ENCODE measurements at places on chromosomes 16 and 17.

- DNase-seq, result peak; percentile 9
These were observed 83.8 kb upstream of the CCL2 start for GRCh38 chr17:34171245-34171818.

- DNase-seq, result no peak
These were observed 55.4 kb downstream of the CREBBP start for GRCh38 chr16:3825103-3825502.

DNA sequence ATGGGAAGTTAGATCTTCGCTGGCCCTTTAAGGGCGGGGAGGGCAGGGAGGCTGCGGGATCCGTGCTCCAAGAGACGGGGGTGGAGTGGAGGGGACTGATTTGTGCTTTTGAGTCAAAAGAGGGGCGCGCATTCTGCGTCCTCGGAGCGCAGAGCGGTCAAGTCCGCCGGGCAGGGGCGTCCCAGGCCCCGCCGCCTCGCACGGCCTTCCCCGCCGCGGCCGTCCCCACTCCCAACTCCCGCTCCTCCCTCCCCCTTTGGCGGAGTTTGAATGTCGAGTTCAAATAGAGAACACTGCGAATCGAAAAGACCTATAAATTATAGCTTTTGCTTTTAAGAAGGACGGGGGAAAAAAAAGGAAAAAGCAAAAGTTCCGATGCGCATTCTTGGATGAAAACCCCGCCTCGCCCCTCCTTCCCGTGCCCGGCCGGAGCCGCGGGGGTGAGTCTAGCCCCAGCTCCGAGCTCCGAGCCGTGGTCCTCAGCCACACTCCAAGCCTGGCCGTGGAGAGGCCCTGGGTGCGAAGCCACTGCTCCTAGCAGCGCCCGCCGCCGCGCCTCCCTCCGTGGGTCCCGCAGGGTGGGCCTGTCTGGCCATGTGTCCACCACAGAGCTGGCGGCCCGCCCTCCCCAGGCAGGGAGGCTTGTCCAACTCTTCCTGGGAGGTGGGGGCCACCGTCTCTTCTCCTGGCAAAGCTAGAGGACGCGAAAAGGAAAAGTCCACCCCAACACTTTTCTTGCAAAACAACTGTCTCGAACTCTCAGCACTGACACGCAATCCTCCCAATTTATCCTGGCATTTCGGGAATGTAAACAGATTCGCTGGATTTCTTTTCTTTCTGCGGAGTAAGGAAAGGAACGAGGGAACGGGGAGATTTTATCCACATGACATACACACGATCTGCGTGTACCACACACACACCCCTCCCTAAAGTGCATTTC lies 3.6 kb downstream of the CBX8 start:
- DNase-seq, result no peak

DNA sequence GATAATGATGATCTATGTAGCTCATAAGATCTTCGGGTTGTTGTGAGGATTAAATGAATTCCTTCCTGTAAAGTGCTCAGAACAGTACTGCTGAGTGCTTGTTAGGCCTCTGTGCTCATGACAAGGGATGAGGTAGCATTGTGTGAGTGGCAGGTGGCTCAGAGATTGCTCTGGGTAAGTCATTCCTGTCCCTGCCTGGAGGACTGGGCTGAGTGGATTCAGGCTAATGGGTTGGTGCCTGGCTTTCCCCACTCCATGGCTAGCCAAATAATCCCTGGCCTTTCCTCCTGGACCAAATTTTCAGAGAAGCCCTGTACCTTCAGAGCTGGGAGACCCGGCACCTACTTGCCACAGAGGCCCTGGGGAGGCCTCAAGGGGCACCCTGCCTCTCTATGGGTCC lies 1.3 kb upstream of the CCDC92B start:
- no peak for DNase-seq

All from stimulated activated CD8-positive, alpha-beta memory T cell treated with anti-CD3 and anti-CD28 coated beads, Interleukin-4, amount 100 ng/mL, for 4 hours (primary cell).